T-cell (primary cell): ENCODE measurements at places on chromosomes 1 and 21.

- DNase-seq = no peak
Observed at GRCh38 chr1:29390491-29391361, 154.4 kb downstream of the PTPRU start.

DNA sequence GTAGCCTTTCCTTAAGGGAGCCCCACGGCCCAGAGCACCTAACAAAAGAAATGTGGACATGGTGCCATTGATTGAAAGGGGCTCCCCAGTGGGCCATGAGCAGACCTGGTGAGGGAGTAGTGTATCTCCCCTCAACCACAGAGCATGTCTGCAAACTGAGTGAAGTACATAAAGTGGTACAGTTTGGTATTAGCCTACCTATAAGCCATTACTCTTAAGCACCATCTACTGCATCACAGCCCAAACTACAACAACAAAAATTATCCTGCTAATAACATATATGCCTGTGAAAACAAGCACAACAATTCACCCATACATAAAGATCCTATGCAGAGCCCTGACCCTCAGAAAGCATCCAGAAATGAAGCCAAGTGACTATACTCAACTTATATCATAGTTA lies 407.8 kb downstream of the PTPRC start:
- DNase-seq = no peak

GRCh38 chr1:17563494-17564281 lies 24.2 kb downstream of the ARHGEF10L start:
- no peak for DNase-seq

DNA sequence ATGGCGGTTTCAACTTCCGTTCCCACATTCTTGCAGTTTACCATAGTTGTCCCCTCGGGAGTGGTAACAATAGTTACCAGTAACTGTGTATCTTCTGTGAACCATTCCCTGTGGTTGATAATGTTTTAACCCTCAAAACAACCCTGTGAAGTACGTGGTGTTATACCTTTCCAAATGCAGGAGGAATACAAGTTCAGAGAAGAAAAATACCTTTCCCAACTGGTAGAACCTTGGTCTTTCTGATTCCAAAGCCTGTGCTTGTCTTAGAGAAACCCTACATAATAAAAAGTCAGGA lies 789 bp downstream of the BTF3L4 start:
- DNase-seq = no peak

DNA sequence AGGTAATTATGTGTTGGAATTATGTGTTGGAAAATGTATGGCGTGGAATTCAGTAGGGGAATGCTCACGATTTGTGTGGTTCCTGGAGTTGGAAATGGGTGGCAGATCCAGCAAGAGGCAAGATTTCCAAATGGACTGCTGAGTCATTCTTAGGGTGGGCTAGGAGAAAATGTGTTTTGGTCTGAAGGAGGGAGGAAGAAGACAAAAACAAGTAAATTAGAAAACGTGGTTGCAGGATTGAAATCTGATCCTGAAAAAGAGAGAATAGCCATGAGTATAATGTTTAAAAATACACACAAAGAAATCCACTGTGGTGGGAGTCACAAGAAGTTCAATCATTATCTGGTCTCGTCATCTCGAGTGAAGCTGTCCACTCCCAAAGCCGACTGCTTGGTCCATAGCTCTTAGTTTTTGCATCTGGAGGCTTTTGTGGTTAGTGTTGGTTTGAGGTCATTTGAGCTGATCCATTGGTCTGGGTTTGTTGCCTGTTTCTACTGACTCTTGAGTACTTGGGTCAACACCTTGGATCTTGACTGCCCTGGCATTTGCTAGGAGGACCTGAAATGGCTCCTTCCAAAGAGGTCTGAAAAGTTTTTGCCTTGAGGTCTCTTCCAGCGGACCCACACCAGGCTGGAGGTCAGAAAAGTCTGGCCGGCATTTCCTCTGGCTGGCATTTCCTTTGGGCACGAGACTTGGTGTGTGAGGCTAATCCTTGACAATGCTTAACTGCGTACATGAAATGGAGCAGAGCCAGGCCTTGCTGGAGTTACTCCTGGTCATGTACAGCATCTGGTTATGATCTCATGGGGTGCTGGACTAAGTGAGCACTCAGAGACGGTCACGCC lies 9.2 kb downstream of the MX2 start:
- DNase-seq = no peak

GRCh38 chr1:8987881-8988617 lies 38.2 kb downstream of the SLC2A7 start:
- peak; percentile 64 for DNase-seq

GRCh38 chr21:39451332-39452206 lies at the start of gene SH3BGR:
Gene SH3BGR (plus strand): TSS chr21:39451970. CDS start chr21:39452097, 127 bp downstream.
- no peak for DNase-seq

GRCh38 chr1:22328331-22329147 lies 123.1 kb upstream of the ZBTB40 start:
- no peak for DNase-seq

- no peak for DNase-seq
Observed at GRCh38 chr1:205220421-205220820, 7.3 kb upstream of the TMCC2 start.

- DNase-seq = no peak
Observed at GRCh38 chr1:67338642-67339041, 31.0 kb downstream of the IL12RB2 start.

DNA sequence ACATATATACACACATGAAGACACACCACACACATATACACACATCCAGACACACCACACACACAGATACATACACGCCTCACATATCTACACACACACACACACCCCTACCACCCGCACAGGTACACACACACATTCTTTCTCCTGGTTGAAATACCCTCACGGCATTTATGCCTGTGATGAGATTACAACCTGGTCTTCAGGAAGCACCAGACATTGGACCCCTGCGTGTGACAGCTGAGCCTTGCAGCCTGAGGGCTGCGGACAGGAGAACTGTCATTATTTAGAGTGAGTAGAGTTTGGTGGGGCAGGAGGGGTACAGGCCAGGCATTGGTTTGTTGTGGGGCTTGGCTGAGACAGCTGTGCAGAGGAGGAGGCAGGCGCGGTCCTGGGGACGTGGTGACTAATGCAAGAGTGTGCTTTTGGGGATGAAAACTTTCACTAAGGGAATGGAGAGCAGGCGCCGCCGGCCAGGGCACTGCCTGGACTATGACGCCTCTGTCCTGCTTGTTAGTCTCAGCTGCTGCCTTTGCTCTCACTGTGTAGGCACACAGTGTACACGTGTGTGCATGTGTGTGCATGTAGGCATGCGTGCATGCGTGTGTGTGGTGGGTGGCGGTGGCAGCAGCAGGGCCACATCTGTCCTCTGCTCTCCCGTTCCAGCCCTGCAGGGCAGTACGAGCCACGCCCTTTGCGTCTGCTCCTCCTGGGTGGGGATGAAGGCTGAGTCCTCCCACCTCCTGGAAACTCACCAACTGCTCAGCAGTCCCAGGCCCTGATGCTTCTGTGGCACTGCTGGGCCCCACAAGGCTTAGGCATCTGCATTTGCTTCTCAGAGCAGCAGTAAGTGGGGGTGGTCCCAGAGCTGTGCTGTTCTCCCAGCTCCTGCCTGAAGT lies 57.6 kb downstream of the SPSB1 start:
- no peak for DNase-seq

DNA sequence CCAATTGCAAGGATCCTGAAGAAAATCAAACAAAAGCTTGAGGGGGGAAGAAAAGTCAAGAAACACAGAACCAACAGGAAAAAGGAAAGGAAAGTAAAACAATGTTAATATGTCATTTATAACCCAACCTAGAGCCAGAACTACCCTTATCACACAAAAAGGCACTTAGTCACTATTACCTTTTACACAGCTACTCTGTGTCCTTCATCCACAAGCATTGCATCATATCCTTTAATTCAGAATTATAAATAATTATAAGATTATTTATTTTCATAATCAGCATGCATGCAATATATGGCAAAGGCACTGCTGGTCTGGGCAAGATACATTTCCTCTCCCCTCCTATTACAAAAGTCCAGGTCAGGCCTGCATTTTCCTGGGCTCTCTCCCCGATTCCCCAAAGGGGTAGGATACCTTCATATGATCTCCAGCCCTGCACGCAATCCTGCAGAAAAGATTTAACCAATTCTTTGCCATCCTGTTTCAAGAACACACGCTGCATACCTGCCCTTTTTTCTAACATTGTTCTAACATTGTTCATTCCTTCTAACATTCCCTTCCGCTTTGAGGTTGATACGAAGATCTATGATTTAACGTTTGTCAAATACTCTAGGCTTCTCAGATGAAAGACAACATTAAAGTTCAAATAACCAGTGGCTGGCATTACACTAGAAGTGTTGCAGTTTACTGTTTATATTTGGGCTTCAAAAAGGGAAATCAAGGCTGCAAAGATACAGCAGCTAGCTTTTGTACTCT lies 4.3 kb downstream of the PTPN14 start:
- DNase-seq = no peak

DNA sequence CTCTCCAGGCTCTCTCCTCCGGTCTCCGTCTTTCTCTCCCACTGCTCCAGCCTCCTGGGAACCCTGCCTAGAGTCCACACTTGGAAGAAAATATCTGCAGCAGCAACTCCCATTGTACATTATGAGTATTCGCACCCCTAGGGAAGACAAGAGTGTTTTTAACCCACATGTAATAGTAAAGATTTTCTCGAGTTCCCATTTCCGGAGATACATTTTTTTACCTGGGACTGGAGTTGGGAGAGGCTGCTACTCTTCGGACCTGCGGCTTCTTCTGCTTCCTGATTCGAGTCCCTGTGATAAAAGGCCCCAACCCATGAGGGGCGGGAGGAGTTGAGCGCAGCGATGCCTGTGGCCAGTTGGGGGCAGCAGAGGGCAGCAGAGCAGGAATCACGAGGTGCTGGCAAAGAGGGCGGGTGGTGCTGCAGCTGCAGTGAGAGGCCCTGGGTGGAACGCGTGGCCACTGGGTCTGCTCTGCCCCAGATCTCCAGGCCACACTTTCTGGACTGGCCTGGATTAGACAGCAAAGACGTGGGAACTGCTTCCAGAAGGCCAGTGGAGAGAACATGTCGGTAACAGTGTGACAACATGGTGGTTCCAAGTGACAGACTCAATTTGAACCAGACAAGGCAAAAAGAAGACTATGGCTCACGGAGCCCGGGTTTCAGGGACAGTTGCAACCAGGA lies 221.0 kb upstream of the CSF3R start:
- DNase-seq = peak; percentile 38

- no peak for DNase-seq
Observed at GRCh38 chr1:223258751-223259198, 105.2 kb downstream of the SUSD4 start.

DNA sequence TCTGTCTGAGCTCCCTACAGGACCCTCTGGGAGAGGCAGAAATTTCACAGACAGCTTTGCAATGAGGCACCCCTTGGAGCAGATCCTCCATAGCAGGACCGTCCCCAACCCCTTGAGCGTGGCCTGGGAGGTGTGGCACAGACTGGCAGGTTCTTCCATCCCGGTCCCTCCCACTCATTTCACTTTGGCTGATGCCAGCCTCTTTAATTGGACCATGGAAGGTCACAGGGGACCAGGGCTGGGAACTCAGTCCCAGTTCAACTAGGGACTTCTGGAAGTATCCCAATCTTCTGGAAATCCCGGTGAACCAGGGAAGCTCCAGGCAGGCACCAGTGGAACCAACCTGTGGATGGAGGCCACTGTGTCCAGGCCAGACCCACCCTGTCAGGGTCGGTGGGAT lies 83.7 kb downstream of the SPSB1 start:
- no peak for DNase-seq

GRCh38 chr1:111886741-111887140 lies 102.7 kb downstream of the KCND3 start:
- no peak for DNase-seq

- no peak for DNase-seq
Observed at GRCh38 chr1:245690946-245691541, 536.3 kb downstream of the KIF26B start.

DNA sequence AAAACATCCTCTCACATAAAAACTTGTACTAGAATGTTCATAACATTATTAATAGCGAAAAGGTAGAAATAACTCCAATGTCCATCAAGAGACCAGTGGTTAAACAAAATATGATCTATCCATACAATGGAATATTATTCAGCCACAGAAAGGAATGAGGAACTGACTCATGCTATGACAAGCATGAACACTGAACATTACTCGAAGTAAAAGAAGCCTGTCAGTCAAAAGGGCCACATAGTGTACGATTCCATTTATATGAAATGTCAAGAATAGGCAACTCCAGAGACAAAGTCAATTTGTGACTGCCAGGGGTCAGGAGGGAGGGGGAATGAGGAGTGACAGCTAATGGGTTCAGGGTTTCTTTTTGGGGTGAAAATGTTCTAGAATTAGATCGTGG lies 2.3 kb downstream of the VPS26C start:
- no peak for DNase-seq

DNA sequence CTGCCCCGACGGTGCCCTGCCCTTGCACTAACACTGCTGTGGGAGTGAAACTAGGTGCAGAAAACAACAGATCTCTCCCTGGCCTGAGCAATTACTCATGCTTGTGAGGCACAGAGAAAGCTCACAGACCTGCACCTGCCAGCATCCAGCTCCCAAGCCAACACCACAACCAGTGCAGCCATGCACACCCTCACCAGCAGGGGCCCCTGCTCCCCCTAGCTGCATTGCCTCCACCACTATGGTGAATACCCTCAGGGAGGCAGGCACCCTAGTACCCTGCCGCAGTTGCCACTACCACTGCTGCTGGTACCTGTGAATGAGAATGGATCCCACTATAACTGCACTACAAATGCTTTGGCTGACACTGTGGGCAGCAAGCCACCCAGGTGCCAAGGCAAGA lies 7.1 kb upstream of the DIRAS3 start:
- DNase-seq = no peak

GRCh38 chr21:32977216-32977615 lies 48.5 kb upstream of the OLIG2 start:
- DNase-seq = no peak

DNA sequence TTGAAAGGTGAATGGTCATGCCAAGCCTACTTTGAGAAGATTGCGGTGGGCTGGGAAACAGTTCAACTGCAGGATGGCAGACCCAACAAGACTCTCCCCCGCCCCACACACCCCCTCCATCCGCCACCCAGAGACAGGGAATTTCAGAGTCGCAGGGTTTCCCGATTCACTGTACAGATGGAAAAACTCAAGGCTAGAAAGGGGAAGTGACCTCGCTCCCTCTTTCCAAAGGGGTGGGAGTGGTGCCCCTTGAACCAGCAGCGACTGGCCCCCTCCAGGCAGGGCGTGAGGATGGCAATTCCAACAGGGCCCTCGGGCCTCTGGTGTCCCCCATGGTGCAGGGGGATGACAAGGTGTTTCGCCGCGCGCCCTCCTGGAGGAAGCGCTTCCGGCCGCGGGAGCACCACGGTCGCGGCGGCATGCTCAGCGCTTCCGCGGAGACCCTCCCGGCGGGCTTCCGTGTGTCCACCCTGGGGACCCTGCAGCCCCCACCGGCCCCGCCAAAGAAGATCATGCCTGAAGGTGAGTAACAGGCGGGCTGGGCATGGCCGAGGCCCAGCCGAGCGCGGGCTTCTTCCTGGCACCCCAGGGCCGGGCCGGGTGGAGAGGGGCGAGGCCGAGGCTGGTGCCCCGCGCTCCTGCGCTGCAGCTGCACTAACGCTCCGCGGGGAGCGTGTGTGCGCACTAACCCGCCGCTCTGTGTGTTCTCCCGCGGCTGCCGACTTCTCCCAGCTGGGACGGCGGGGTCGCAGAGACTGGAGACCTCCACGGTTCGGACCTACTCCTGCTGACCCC lies 10.4 kb downstream of the MYOG start:
- DNase-seq = no peak
